ENCODE measurements at places on chromosomes 5 and 9.

DNA sequence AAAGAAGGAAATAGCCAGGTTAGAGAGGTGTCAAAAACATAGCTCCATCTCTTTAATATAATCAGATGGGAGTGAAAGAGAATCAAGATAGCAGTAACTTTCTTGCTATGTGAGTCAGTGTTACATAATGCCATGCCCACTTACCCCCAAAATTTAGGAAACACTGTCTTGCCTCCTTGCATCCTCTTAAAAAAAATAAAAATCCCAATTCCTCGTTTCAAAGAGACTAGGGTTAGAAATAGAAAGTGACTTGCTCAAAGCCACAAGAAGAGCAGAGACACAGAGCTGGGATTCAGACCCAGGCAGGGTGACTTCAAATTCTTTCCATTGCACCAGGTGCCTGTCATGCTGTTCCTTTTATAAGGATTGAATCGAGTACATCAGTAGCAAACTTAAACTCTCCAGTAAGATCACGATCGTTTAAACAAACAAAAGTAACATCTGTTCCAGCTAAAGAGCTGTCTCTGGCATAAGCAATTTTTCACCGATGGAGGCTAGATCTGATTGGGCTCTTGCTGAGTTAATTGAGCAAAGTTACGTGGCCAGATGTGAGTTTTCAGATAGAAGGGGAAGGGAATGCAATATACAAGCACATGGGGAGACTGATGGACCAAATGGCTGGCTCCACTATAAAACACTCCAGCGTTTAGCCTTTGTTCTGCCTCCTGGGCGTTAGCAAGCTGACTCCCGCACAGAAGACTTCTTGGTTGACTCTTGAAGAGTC lies 176.9 kb downstream of the PALM2AKAP2 start:
- no peak for DNase-seq

- DNase-seq: no peak
Observed at GRCh38 chr9:88736136-88736637, 201.2 kb downstream of the NXNL2 start.

- DNase-seq: no peak
Observed at GRCh38 chr5:17492770-17493169, 5.3 kb upstream of the TAF11L2 start.

DNA sequence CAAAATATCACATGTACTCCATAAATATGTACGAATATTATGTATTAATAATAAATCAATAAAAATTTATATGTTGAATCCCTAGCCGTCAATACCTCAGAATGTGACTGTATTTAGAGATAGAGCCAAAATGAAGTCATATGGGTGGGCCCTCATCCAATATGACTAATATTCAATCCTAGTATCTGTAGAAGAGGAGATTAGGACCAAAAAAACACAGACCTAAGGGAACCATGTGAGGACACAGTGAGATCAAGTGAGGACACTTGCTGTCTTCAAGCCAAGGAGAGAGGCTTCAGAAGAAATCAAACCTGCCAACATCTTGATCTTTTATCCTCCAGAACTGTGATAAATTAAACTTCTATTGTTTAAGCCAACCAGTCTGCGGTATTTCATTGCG lies 3.7 kb upstream of the AMACR start:
- no peak for DNase-seq

GRCh38 chr9:115000217-115000639 lies 69.8 kb upstream of the TNFSF8 start:
- DNase-seq: no peak

GRCh38 chr5:35852084-35852734 lies 4.5 kb upstream of the IL7R start:
- no peak for DNase-seq

GRCh38 chr9:29129763-29130162 lies 1556.5 kb upstream of the C9orf72 start:
- no peak for DNase-seq

DNA sequence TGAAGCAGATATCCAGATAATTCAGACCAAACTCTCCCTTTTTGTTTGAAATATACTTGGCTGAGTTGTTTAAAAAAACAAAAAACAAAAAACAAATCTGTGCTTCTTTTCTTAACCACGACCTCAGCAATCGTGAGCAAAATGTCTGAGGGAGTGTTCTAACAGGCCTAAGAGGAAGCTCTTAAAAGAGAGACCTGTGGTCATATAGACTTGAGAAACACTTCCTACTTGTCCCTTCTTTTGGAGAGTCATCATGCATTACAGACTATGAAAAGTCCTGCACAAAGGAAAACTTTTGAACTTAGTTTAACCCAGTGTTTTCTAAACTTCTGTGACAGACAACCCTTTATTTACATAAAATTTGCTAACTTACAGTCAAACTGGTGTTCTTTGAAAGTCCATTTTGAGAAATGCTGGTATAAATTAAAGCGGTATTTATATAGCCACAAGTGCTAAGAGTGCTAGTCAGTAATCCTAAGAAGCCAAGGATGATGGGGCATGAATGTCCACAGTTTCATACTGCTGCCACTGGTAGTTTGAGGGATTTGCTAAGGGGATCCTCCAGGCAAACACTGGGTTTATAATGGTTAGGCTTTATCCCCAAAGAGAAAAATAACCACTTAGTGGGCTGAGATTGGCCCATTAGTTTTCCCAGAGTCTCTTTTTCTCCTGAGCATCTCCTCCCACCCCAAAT lies 199.8 kb downstream of the LRRC70 start:
- DNase-seq: no peak

All from foreskin keratinocyte (primary cell).